A673 (cell line): ENCODE measurements at places on chromosomes 1 and 21. TPM values are rescaled to one million over a fixed set of nuclear protein-coding genes. Genes with fewer than 3 reads are reported as not detected.

GRCh38 chr1:7517611-7518330 lies 253.3 kb upstream of the VAMP3 start:
- no peaks in the 10 kb centered on the region for H3K27me3 ChIP-seq
- no peak overlapping the region for H3K4me3 ChIP-seq
- no peaks in the 10 kb centered on the region for H3K4me1 ChIP-seq

DNA sequence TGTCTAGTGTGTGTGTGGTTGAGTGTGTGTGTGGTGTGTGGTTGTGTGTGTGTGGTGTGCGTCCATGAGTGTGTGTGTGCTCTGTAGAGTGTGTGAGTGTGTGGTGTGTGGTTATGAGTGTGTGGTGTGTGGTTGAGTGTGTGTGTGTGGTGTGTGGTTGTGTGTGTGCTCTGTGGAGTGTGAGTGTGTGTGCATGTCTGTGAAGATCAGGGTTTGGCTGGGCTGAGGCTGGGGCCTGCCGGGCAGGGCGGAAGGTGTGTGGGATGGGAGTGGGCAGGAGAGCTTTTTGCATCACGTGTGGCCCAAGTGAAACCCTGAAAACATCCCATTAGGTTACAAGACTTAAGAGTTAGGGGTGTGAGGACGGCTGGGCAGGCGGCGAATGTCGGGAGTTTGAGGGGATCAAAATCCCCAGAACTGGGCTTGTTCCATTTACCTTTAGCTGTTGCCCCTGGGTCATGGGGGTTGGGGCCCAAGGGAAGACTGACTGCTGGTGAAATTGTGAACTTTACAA lies 2.9 kb upstream of the FCMR start:
- H3K36me3 ChIP-seq = no peaks in the 10 kb centered on the region
- H3K27me3 ChIP-seq = no peaks in the 10 kb centered on the region
- no peak overlapping the region for H3K27ac ChIP-seq

- peaks cover 18% of the 10 kb centered on the region for H3K27me3 ChIP-seq
- no peaks in the 10 kb centered on the region for H3K4me1 ChIP-seq
- H3K27ac ChIP-seq = no peak overlapping the region
- DNase-seq = no peak
- no peaks in the 10 kb centered on the region for H3K36me3 ChIP-seq
Observed at GRCh38 chr1:147729315-147729714, 31.1 kb downstream of the GJA5 start.

DNA sequence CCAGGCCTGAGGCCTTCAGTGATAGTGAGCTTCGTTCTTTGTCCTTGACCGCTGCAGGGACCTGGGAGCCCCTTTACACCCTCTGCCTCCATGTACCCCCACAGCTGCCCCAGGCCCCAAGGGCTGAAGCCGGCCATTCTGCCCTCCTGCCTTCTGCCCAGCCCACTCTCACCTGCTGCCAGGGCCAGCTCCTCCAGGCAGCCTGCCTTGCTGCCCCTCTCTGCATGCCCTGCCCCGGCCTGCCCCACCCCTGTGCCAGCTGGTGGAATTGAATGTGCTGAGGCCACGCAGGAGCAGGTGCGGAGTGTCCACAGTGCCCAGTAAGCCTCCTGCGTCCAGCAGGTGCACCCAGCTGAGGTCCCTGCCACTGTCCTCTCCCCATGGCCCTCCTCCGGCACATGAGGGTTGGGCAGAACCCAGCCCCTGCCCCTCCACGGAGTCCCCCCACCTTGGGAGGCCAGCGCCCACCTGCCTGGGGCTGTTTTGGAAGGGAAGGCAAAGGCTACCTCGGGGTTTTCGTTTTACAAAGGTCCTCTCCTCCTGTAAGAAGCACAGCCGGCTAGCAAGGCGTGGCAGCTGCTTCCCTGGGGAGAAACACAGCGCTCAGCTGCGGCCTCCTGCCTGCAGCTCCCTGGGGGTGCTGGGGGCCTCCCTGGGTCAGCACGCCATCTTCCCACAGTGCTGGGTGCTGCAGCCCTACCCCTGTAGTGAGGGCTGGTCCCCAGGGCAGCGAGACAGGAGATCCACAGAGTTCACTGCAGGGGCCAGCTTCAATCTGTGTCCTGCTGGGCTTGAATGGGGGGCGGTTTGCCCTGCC lies 21.0 kb downstream of the MMEL1 start:
- DNase-seq = no peak
- H3K27me3 ChIP-seq = no peaks in the 10 kb centered on the region
- no peaks in the 10 kb centered on the region for H3K36me3 ChIP-seq

DNA sequence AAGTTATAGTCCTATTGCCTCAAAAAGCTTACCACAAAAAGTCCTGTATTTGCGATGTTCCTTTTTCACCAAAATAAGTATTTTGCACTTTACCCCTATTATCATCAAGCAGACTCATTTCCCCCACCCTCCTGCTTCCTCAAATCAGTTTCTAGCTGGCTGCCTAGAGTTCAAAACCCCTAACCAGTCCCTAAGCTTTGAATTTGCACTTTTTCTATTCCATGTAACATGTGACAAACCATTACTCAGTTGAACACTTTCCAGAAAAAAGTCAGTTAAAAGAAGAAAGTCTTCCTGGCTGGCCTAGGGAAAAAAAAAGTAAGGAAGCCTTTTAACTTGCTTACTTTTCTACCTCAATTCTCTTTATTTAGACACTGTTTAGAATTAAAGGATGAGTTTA lies 8.2 kb downstream of the CEP170 start:
- H3K4me3 ChIP-seq = no peak overlapping the region
- H3K27ac ChIP-seq = no peak overlapping the region
- no peaks in the 10 kb centered on the region for H3K36me3 ChIP-seq
- no peak for DNase-seq

DNA sequence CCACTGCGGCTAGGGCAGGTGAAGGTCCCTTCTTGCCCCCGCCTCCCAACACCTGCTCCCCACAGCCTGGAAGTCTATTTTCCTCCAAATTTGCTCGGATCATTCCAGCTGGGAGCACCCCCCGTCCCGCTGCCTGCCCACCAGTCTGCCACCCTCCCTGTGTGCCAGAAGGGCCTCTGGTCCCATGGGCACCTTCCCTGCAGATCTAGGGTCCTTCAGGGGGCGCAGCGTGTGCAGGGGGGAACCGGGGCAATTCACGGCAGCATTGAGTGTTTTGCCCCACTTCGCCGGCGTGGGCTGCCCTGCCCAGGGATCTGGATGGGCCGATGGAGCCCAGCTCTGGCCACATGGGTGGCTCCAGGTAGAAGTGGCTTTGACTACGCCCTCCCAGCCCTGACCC lies 26.3 kb upstream of the PEX10 start:
- H3K4me3 ChIP-seq = no peak overlapping the region
- H3K36me3 ChIP-seq = no peaks in the 10 kb centered on the region
- H3K27ac ChIP-seq = no peak overlapping the region
- H3K4me1 ChIP-seq = peaks cover 4% of the 10 kb centered on the region
- peaks cover 48% of the 10 kb centered on the region for H3K27me3 ChIP-seq

Gene SVBP
- 49.4 and 50.8 TPM in 2 replicates for total RNA-seq

GRCh38 chr1:183675381-183675780 lies 22.3 kb upstream of the APOBEC4 start:
- H3K36me3 ChIP-seq = no peaks in the 10 kb centered on the region
- H3K4me3 ChIP-seq = no peak overlapping the region
- no peak overlapping the region for H3K27ac ChIP-seq
- H3K4me1 ChIP-seq = peaks cover 6% of the 10 kb centered on the region

GRCh38 chr1:186765446-186765845 lies 63.3 kb upstream of the PLA2G4A start:
- no peaks in the 10 kb centered on the region for H3K36me3 ChIP-seq
- DNase-seq = no peak
- H3K4me1 ChIP-seq = no peaks in the 10 kb centered on the region
- H3K27me3 ChIP-seq = no peaks in the 10 kb centered on the region

- H3K27ac ChIP-seq = no peak overlapping the region
- no peaks in the 10 kb centered on the region for H3K4me1 ChIP-seq
- H3K4me3 ChIP-seq = no peak overlapping the region
- H3K27me3 ChIP-seq = no peaks in the 10 kb centered on the region
- H3K36me3 ChIP-seq = no peaks in the 10 kb centered on the region
Observed at GRCh38 chr1:191346381-191346780, 811.9 kb upstream of the RGS18 start.

DNA sequence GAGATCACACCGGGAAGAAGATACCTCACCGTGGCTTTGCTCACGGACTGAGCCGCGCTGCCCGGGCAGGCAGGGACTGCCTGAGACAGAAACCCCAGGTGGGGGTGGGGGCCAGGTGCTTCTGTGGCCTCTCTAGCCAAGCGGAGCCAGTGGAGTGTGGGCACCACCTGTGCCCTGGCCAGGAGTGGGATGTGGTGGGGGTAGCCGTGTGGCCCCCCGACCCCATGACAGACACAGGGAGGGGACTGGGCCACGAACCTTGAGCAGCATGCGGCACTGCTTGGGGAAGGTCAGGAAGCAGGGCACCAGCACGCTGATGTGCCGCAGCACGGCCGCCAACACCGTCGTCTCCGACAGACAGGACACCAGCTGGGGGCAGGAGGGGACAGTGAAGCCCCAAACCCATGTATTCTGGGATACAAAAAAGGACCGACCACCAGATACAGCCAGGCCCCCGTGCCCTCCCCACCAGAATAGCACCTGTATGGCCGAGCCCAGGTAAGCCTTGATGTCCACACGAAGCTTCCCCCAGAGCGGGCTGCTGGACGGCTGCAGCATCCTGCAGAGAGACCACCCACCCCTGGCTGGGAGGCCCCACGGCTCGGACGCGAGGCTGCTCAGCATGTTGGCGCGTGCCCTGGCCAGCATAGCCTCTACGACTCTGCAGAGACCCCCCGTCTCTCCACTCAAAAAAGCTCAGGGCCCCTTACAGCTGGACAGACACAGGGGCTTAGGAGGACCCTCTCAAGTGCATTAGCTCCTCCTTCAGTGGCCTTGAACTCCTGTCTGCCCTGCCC lies 5.3 kb downstream of the NOC2L start:
- peaks cover 78% of the 10 kb centered on the region for H3K36me3 ChIP-seq
- no peak overlapping the region for H3K27ac ChIP-seq
- no peaks in the 10 kb centered on the region for H3K27me3 ChIP-seq
- H3K4me3 ChIP-seq = no peak overlapping the region

DNA sequence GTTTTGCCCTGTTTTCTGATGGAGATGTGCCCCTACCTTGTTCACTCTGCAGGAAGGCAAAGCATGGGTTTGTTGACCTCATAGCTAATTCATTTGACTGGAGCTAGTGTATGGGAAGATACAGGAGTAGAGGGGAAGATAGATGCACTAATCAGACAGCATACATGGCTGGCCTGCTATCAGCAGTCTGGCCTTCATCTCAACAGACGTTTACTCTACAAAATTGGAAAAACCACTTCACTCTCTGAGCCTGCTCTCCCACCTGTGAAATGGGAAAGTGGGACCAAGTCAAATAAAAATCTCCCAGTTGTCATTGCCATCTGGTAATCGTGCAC lies 235.2 kb upstream of the RAB4A start:
- no peak overlapping the region for H3K4me3 ChIP-seq
- DNase-seq = no peak
- H3K27me3 ChIP-seq = peaks cover 30% of the 10 kb centered on the region
- H3K4me1 ChIP-seq = no peaks in the 10 kb centered on the region

Gene FAM229A
- 4.7 and 5.2 TPM in 2 replicates for total RNA-seq

Gene GJA9
- not detected in 2 replicates for total RNA-seq

- H3K4me1 ChIP-seq = no peaks in the 10 kb centered on the region
- no peaks in the 10 kb centered on the region for H3K27me3 ChIP-seq
- DNase-seq = no peak
Observed at GRCh38 chr1:1185101-1185765, 11.6 kb downstream of the TTLL10 start.

Gene SLC6A17
- total RNA-seq = not detected in 2 replicates

GRCh38 chr1:24301785-24302175 lies 17.4 kb upstream of the GRHL3 start:
- H3K4me1 ChIP-seq = peaks cover 15% of the 10 kb centered on the region
- peak; percentile 70 for DNase-seq
- no peak overlapping the region for H3K4me3 ChIP-seq

- H3K4me1 ChIP-seq = no peaks in the 10 kb centered on the region
- no peaks in the 10 kb centered on the region for H3K36me3 ChIP-seq
- H3K4me3 ChIP-seq = no peak overlapping the region
- no peak overlapping the region for H3K27ac ChIP-seq
- no peak for DNase-seq
Observed at GRCh38 chr1:193359631-193360030, 173.2 kb upstream of the B3GALT2 start.

DNA sequence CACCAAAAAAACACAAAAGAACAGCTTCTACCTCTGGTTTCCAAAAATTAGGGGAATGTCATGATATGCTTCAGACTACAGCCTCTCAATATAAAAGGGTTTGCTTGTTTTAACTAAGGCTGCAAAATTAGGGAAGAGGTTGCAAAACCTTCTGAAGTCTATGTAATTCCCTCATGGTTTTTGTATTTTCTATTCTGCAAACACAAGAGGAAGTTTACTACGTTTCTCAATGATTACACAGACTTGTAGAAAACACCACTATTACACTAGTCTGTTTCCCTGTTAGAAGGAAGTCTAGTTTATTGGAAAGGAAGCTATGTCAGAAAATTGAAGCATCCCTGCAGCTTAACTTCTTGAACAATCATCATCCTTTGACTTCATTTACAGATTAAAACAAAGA lies 229.7 kb upstream of the FMN2 start:
- H3K4me1 ChIP-seq = no peaks in the 10 kb centered on the region
- H3K4me3 ChIP-seq = no peak overlapping the region
- no peak overlapping the region for H3K27ac ChIP-seq
- no peaks in the 10 kb centered on the region for H3K27me3 ChIP-seq
- DNase-seq = no peak
- H3K36me3 ChIP-seq = no peaks in the 10 kb centered on the region

- no peaks in the 10 kb centered on the region for H3K27me3 ChIP-seq
- no peaks in the 10 kb centered on the region for H3K4me1 ChIP-seq
- H3K36me3 ChIP-seq = no peaks in the 10 kb centered on the region
- H3K4me3 ChIP-seq = no peak overlapping the region
Observed at GRCh38 chr1:226637147-226637935, 88.8 kb downstream of the STUM start.

- no peaks in the 10 kb centered on the region for H3K27me3 ChIP-seq
- no peaks in the 10 kb centered on the region for H3K4me1 ChIP-seq
- no peak overlapping the region for H3K4me3 ChIP-seq
- DNase-seq = peak; percentile 80
- no peaks in the 10 kb centered on the region for H3K36me3 ChIP-seq
Observed at GRCh38 chr1:147890177-147890790, 12.3 kb upstream of the GJA8 start.

- peak overlapping the region; percentile 31 for H3K27ac ChIP-seq
- DNase-seq = no peak
- H3K36me3 ChIP-seq = peaks cover 3% of the 10 kb centered on the region
Observed at GRCh38 chr1:199279067-199279466, 640.2 kb downstream of the PTPRC start.

DNA sequence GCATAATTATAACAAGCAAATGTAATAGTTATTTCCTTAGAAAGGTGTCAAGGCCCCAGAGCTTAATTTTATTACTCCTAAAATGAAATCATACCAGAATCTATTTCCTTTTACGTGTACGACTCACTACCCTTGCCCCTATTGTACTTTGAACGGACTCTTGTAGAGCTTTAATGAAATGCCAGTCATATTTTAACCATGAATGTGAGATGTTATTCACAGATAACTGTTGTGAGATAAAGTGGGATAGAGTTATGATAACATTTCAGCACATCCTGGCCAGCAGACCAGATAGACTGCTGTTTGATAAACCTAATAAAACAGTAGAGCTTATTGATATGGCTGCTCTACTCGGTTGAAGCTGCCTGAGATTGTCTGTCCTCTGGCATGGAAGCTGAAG lies 500.8 kb upstream of the PBX1 start:
- H3K27me3 ChIP-seq = no peaks in the 10 kb centered on the region
- no peaks in the 10 kb centered on the region for H3K4me1 ChIP-seq
- H3K4me3 ChIP-seq = no peak overlapping the region
- no peak for DNase-seq
- H3K27ac ChIP-seq = no peak overlapping the region
- no peaks in the 10 kb centered on the region for H3K36me3 ChIP-seq

Gene KRTAP19-3
- not detected in 2 replicates for total RNA-seq

Gene PAPPA2
- total RNA-seq = 0.06 TPM in 1 of 2 replicates, not detected in the other

- H3K4me1 ChIP-seq = no peaks in the 10 kb centered on the region
- no peak for DNase-seq
- H3K36me3 ChIP-seq = no peaks in the 10 kb centered on the region
- H3K27ac ChIP-seq = no peak overlapping the region
- no peak overlapping the region for H3K4me3 ChIP-seq
Observed at GRCh38 chr1:213936571-213936970, 51.2 kb upstream of the PROX1 start.
